Sigmoid colon (tissue), 7 donors: ENCODE measurements at places on chromosomes 4 and X.
A peak's percentile ranks its signal among the peaks of the same experiment; 100 is the strongest.

DNA sequence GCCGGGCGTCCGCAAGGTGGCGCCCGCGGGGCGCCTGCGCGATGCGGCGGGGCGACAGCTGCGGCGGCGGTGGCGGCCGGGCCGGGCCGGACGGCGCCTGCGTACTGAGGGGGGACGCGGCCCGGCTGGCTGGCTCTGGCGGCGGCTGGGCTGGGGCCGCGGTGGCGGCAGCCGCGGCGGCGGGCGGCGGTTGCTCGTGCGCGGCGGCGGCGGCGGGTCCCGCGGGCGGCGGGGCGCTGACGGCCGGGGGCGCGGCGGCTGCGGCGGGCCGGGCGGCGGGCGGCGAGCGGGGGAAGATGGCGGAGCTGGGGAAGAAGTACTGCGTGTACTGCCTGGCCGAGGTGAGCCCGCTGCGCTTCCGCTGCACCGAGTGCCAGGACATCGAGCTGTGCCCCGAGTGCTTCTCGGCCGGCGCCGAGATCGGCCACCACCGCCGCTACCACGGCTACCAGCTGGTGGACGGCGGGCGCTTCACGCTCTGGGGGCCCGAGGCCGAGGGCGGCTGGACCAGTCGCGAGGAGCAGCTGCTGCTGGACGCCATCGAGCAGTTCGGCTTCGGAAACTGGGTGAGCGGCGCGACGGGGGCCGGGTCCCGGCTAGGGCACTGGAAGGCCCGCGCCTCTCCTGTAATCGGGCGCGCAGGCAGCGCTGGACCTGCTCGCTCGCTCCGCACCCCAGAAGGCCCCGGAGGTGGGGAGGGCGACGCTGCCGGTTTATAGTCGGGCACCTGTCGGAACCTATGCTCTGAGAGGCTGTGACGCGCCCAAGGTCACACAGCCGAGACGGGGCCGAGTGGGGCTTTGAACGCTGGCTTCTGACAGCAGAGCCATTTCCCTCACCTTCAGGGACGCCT, at the start of gene TADA2B:
Gene TADA2B, plus strand, starts transcription at position 89 of the 853 bp plus-strand sequence. Its CDS starts 208 bp downstream, at position 297.
- peak; percentile 79 for DNase-seq

DNA sequence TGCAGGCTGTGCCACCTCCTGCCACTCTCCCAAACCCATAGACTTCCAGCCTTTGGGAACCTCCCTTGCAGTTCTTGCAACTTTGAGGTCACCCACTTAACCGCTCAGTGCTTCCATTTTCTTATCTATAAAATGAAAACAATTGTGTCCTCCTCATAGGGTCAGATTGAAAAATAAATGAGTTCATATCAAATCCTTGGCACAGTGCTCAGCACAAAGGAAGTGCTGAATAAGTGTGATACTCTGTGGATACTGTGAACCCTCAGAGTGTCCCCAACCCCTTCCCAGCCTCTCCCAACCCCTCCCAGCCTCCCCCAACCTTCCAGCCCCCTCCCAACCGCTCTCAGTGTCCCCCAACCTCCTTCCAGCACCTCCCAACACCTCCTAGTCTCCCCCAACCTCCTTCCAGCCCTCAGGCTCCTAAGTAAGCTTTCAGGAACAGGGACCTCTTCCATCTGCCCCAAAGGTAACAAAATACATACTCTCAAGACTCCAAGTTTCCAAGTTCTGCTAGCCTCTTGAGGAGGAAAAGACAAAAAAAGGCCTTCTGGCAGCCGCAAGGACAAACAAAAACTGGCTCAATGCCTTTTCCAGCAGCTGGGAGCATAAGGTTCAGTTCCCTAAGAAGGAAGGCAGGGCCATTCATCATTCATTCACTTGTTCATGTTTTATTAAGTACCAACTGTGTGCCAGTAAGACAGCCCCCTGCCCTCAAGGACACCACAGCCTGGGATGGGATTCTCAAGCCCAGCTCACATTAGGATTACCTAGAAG, 46.1 kb upstream of the LGI2 start:
- no peak for DNase-seq

DNA sequence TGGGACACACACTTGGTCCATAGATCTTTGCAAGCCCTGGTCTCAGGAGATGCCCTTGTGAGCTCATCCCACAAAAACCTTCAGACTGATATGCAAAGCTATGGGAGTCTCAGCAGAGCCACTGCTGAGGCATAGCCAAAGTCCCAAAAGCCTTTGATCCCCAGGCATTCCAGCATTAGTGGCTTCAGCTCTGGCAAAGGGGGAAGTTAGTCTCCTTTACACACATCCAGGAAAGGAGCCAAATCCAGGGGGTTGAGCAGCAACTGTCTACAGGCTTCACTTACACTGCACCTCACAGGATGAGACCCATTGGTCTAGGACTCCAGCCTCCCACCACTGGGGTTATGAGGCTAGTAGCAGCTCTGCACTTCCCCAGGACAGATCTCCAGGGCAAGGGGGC, 14.0 kb downstream of the PF4 start:
- DNase-seq = no peak

- no peak for DNase-seq
Observed at GRCh38 chr4:132683957-132684356, 465.1 kb upstream of the PCDH10 start.

DNA sequence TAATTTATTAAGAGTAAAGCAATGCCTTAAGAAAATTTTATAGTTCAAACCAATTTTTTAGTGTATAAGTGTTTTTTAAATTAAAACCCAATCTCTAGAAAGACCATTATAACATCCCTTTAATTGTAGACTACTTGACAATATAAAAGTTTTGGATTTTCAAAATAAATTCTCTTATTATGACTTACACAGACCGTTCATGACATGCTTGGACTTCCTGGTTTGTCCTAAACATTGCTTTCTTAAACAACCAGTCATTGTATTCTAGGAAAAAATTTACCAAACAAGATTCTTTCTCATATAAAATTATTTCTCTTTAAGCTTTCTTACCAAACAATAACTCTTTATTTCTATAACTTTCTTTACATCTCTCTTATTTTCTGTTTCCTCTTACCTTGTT, 49.0 kb upstream of the CXorf51A start:
- no peak for DNase-seq

- DNase-seq = no peak
Observed at GRCh38 chr4:154001193-154001592, 212.3 kb upstream of the SFRP2 start.

- no peak for DNase-seq
Observed at GRCh38 chr4:79034544-79034943, 95.3 kb upstream of the PAQR3 start.

DNA sequence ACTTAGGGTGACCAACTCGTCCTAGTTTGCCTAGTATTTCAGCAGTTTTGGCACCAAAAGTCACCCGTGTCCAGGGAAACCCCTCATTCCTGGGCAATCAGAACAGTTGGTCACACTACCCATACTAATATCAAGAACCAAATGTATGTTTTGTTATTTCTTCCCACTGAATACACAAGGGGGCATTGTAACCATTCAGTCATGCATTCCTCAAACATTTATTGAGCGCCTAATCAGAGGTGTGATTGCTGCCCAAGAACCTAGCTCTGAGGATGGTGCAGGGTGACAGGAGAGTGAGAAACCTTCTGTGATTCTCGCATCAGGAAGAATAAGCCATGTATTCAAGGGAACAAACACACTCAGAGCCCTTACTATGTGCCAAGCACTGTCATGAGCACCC, 69.8 kb upstream of the RAI2 start:
- no peak for DNase-seq

- DNase-seq = no peak
Observed at GRCh38 chr4:128451270-128451905, 163.8 kb upstream of the PGRMC2 start.

GRCh38 chrX:96619588-96619987, 65.1 kb upstream of the DIAPH2 start:
- no peak for DNase-seq

- no peak for DNase-seq
Observed at GRCh38 chrX:42778096-42778495, at the start of gene PPP1R2C. PPP1R2C (minus strand) TSS chrX:42778163; CDS start chrX:42778079, 84 bp downstream.

- DNase-seq = no peak
Observed at GRCh38 chrX:38871129-38872029, 70.1 kb downstream of the MID1IP1 start.

DNA sequence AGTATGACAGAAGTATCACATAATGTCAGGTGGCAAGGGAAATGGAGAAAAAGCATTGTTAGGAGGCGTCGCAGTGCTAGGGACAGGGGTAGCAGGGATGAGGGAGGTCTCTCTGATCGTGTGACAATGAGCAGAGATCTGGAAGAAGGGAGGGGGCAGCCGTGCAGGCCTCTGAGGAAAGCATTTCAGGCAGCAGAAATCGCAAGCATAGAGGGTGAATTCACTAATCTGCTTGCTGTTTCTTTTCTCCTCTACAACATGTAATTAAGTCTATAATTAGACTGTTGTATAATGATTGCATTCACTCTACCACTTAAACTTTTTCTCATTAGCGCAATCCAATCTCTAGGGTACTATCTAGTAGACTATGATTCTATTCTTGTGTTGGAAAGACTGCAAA, 9.1 kb downstream of the CYP4V2 start:
- no peak for DNase-seq

GRCh38 chrX:69808375-69808774, 192.5 kb downstream of the EDA start:
- no peak for DNase-seq

DNA sequence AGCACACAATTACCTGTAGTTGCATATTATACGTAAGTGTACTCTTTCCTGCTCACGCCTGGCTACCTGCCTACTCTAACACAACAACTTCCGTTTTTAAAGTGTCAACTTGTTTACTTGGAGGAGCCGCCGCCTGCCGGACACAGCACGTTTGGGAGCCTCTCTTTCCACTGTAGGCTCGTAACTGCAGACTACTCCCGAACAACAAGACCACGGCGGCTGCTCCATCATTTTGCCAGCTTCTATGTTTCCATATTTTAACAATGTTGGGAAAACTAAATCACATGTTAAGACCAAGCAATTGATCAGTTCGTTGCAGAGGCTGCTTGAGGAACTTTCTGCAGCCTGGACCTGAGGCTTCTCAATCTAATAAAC, 841 bp downstream of the MTNR1A start:
- DNase-seq = no peak

DNA sequence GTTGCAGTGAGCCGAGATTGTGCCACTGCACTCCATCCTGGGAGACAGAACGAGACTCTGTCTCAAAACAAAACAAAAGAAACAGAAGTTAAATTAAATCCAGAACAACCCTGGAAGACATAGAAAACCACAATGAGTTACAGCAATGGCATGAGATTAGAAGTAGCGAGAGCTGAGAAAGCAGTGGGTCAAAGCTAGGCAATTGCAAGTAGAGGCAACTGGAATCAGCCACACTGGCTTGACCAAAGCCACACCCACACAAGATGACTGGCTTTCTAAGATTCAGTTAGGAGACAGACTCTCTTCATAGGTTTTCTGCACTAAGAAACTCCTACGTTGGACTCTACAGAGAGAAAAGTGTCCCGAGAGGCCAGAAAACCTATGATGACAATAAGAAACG, 443.0 kb downstream of the GPM6A start:
- DNase-seq = no peak

- DNase-seq = no peak
Observed at GRCh38 chr4:111639120-111639690, 506.0 kb upstream of the FAM241A start.

DNA sequence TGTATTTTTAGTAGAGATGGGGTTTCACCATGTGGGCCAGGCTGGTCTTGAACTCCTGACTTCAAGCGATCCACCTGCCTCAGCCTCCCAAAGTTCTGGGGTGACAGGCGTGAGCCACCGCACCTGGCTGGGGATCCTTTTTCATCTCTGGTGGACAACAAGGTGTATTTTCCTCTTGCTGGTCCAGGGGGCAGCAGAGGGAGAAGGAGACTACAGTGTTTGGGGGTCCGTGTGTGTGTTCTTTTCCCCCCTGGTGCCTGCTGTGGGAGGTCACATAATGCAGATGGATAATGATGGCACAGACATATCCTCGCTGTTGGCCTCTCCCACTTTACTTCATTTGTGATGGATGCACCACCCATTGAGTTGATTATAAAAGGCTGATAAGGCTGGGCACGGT, 39.0 kb upstream of the CD99 start:
- DNase-seq = no peak

DNA sequence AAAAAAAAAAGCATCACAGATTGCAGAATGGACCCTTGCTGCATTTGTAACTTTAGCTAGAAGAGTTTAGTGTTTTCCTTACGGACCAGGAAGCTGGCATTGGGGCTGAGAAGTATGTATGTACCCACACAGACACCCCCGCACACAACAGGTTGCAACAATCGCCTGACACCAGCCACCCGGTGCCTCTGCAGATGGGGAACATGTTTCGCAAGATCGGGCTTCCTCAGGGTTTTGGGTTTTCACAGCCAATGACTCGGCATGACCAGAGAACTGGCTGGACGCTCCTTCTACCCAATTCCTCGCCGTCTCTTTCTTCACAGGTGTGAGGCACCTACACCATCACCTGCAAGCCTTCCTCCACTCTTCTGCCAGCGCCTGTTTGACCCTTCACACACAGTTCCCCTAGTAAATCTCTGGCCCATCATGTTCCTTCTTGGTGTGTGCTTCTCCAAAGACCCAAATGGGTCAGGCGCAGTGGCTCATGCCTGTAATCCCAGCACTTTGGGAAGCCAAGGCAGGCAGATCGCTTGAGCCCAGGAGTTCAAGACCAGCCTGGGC, 70.4 kb downstream of the DHRSX start:
- DNase-seq = no peak

DNA sequence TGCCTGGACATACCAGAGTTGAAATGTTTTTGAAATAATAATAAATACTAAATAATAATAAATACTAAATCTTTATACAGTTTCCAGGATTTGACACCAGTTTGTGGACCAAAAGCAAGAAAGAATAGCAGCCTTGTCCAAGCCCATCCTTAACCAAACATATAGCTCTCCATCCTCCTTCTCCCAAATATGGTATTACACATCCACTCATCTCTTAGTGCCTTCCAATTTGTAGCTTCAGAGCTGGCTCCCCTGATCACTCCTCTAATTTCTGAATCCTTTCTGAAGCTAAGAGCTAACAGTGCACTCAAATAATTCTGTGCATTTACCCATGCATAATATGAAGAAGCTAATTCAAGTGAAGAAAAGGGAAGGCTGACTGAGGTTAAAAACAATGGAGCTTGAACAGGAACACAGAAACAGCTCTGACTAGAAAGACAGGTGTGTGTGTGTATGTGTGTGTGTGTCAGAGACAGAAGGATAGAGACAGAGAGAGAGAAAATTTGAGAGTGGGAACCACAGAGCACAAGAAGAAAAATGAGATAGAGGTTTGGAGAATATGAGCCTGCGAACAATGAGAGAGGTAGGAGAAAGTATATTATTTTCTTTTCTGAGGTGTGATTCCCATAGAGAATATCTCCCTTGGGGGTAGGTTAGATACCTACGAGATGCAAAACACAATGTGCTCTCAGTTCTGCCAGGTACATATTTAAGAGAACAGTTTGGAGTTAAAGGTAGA, 123.5 kb downstream of the CAMK2D start:
- no peak for DNase-seq

- DNase-seq = no peak
Observed at GRCh38 chrX:153779891-153780677, 757 bp upstream of the SRPK3 start.

- DNase-seq = peak; percentile 56
Observed at GRCh38 chr4:8352368-8353157, 83.0 kb downstream of the HTRA3 start.
